ENCODE measurements at places on chromosomes 1 and 21.

DNA sequence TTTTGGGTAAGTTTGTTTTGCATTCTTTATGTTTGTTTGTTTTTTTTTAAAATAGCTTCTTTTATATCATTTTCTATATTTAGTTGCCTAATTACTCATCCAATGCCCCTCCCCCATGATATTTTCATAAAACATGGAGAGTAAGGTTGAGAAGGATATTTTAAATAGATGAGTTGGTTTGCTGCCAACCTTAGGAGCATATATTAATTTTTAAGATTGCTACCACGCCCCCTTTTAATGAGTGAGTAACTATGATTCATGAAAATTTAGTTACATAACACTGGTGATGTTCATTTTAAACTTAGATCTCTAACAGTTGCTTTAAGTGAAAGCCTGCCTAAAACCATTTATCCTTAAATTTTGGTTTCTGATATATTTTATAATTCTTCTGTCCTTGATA, 18.7 kb downstream of the TMEM50A start:
- DNase-seq = no peak

DNA sequence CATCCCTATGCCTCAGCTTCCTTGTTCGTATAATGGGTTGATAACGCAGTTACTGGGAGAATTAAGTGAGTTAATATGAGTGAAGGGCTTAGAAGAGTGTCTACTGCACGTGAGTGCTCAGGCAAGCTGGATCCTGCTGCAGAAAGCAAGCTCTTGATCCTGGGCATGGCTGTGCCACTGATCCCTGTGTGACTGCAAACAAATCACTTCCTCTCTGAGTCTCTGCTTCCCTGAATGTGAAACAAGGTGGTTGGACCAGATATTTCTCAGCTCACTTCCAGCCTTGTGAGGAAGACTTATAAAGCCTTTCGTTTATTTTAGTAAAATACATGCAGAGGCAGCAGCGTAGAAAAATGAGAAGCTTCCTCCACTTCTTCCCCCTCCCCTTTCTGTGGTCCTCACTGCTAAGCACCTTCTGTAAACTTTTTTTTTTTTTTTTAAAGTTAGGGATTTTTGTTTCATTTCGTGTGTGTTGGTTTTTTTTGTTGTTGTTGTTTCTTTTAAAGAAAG, 13.8 kb downstream of the PSEN2 start:
- peak; percentile 46 for DNase-seq

DNA sequence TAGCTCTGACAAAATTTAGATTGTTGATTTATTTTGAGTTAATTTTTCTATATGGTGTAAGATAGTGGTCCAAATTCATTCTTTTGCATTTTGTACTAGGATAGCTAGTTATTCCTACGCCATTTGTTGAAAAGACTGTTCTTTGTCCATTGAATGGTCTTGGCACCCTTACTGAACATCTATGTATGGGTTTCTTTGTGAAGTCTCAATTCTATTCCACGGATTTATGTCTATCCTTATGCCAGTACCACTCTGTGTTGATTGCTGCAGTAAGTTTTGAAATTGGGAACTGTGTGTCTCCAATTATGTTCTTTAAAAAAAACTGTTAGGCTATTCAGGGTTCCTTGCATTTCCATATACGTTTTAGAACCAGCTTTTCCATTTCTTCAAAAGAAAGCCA, 145.7 kb downstream of the ZNF644 start:
- DNase-seq = no peak

DNA sequence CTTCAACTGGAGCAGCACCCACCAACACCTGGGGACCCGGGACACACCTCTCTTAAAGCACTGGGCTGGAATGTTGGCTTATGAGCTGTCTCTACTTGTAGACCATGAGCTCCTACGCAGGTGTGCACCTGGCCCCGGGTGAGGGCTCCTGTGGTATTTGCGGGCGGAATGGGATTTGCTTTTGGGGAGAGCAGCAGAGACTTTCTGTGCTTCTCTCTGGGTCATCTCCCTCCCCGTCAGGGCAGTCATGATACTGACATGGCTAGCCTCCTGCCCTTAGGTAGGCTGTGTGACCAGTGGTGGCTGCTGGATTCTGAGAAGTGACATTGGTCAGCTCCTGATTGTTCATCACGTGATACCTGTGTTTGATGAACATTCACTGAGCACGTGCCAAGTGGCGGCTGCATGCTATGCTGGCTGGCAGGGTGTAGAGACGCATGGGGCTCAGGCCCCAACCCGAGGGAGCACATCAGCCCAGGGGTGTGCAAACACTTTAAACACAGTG, 9.0 kb upstream of the ZBTB21 start:
- DNase-seq = no peak

DNA sequence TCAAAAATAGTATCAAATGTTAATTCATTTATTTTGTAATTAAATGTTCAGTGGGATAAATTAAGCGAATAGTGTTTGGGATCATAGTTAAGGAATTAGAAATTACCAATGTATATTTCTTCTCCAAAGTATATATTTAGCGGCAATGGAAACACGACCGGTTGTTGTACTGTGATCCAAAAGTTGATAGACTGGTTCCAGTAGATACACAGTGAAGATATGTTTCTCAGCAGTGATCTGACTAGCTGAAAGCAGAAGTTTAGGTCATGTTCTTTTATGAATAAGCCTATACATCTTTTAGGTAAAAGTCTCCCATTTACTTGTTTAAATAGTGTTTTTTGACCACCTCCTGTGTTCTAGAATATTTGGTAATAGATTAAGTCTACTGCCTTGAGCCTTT, 8.8 kb downstream of the USP16 start:
- DNase-seq = no peak

- DNase-seq = no peak
These were observed 29.9 kb upstream of the DDAH1 start for GRCh38 chr1:85494904-85495266.

GRCh38 chr1:248815407-248816034, 10.2 kb downstream of the SH3BP5L start:
- no peak for DNase-seq

GRCh38 chr21:37000381-37000780, 6.1 kb upstream of the RIPPLY3 start:
- no peak for DNase-seq

DNA sequence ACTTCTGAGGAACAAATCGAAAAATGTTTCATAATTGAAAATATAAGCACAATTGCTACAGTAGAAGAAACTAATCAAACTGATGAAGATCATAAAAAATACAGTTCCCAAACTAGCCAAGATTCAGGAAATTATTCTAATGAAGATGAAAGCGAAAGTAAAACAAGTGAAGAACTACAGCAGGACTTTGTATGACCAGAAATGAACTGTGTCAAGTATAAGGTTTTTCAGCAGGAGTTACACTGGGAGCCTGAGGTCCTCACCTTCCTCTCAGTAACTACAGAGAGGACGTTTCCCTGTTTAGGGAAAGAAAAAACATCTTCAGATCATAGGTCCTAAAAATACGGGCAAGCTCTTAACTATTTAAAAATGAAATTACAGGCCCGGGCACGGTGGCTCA, 30.6 kb downstream of the IFNAR1 start:
- DNase-seq = no peak

DNA sequence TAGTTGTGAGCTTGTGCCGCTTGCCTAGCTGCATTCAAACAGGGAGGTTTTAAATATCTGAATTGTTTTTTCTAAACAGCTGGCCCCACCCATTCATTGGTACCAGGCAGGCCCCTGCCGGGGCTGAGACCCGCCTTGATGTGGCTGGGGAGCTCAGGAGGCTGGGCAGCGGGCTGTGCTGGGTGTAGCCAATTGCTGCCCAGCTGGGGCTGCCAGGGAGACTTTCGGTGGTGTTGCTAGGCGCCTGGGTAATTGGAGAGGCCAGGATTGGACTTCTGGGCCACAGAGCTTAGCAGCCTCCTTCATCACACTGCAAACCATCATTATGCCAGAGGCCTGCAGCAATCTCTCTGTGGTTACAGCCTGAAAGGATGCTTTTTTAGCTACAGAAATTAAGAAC, 12.2 kb downstream of the RHBDL2 start:
- no peak for DNase-seq

DNA sequence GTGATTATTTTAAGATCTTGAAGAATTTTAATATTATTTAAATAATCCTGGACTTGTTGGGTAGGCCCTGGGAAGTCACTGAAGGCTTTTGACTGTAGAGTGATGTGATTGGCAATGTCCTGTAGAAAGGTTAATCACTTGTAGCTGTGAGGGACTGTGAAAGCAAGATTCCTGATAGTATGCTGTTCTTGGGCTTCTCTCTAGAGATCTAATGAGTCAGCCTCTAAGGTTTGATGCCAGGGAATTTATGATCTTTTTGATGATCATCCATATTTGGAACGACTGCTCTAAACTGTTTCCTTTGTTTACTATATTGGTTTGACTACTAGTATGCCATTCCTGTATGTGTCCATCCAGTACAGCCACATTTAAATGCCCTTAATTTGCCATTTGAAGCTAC, 56.5 kb downstream of the CAMSAP2 start:
- no peak for DNase-seq

GRCh38 chr1:157105988-157106812, 6.6 kb upstream of the ETV3L start:
- DNase-seq = no peak

DNA sequence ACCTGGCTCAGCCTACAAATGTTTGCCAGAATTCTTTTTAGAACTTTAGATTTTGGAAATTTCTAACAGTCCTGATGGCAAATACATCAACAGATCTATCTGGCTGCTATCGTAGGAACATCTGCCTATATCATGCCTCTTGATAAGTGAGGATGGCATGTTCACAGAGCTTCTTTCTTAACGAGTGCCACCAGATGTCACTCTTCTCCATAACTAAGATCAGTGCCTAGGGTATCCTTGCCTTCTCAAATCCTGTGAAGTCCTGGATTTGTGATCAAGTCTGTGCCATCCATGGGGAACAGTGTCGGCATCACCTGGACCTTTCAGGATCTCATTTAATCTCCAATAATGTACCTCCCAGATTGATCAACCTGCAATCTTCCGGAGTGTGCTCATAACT, 36.5 kb upstream of the CD5L start:
- no peak for DNase-seq

DNA sequence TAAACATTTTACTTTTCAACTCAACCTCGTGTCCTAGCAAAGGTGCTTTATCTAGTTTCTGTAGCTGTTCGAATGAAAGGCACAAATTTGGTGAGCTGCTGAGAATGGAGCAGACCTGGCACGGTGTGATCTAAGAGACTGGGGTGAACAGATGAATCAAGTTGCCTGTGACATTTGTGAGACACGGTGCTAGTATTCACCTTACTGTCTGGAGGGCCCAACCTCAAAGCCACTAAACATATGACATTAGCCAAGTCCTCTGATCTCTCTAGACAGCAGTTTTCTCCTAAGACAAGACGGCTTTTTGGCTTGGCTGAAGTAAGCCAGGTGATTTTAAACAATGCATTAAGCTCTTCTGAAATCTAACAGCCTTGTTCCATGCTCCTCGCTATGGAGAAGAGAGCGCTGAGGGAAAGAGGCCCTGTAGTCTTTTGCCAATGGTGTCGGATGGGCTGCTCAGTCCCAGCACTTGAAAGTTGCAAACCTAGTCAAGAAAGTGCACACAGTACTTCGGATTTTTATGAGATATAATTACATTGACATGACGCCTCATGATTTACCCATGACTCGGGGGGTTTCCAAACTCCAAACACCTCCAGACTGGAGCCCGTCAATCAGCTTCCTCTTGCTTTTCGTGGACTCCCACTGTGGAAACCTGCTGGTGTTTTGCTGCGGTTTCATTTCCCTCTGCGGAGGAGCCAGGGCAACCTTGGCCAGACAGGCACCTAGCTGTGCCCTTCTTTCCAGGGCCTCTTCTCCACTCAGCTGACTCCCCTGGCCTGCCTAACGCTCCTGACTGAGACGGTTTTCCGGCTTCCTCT, 794 bp upstream of the TOR3A start:
- peak; percentile 46 for DNase-seq

DNA sequence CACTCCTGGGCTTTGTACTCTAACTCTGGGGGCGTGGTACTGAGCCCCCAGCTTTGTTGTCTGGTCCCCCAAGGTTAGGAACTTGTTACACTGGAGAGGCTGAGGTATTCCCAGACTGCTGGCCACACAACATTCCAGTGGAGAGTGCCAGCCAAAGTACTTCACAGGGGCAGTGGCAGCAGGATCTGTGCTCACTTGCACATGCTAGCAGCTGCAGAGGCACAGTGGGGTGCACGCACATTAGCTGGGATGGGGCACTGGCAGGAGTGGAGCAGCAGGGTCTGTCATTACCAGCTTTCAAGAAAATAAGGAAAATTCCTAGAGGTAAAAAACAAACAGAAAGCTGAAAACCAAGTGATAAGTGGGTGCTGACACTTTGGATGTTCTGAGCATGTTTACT, 31.0 kb downstream of the ZNF691 start:
- DNase-seq = no peak

DNA sequence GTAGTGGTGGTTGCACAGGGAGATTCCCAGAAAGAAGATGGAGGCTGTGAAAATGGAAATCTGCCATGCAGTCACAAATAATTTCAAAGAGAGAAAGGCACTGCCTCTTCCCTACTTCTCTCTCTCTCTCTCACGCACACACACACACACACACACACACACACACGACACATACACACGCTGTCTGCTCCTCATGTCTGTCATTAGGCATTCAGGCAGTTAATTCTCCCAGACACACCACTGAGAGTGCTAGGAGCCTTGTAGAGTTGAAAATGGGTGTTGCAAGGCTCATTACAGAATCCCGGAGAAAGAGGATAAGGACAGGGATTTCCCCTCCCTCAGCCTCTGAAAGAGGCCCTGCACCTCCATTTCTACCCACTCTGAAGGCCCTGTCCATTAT, 47.8 kb upstream of the LRRN2 start:
- DNase-seq = no peak

- DNase-seq = no peak
These were observed 26.2 kb downstream of the RGS7 start for GRCh38 chr1:241330619-241331327.

GRCh38 chr21:32021319-32021994, 148.6 kb downstream of the HUNK start:
- no peak for DNase-seq

DNA sequence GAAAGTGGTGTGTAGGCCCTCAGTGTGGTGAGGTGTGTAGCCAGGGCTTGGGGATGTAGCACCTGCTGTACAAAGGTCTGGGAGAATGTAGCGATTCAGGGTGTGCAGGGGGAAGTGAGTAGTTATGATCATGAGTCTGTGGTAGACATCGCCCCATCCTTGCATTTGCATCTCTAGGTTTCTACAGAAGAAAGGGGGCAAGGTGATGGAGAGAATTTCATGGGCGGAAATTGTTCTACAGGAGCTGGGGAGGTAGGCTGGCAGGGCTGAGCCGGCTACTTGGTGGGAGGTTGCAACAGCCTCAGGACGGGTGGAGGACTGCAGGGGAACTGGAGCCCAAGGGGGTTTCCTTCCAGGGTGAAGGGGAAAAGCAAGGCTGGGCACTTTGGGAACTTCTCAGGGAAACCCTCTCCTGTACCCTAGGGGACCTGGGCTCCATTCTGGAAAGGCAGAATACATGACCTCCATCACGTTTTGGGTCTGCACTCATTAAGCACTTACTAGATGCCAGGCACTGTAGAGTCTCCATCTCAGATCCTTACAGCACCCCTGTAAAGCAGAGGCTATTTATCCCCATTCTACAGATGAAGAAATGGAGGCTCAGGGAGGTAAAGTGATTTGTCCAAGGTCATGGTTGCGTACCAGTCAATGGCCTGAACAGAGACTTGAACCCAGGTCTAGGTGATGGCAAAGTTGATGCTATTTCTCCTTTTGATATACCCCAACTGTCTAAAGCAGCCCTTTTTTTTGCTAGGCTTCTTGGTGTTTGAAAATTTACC, 14.5 kb upstream of the TNFRSF1B start:
- DNase-seq = no peak
